Left hindlimb (tissue), 1 donor: ENCODE measurements at places on chromosomes 5 and 9.
A peak's percentile ranks its signal among the peaks of the same experiment; 100 is the strongest.

DNA sequence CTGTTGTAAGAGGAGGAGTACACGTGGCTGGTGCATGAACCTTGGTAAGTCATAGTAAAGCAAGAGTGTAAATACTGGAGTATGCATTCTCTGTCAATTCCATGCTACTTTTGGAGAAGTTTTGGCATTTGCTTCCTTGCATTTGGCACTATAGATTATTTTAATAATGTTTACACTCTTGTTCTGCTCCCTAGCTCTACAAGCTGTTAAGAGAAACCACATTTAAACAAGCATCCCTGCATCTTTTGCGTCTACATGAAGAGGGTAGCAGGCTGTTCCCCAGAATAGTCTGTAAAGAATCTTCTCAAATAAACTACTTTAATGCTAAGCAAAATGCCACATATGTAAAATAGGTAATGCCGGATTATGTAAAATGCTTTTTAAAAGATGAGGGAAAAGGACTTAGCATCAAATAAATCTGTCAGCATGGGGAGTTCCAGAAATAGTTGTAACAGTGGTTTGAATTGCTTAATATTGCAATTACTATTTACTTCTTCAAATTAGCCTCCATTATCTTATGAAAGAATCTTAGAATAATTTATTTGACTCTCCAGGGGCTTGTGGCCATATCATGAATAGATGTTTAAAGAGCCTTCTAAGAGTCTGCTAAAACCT is 2127.3 kb upstream of the WWC1 start:
- no peak for DNase-seq

DNA sequence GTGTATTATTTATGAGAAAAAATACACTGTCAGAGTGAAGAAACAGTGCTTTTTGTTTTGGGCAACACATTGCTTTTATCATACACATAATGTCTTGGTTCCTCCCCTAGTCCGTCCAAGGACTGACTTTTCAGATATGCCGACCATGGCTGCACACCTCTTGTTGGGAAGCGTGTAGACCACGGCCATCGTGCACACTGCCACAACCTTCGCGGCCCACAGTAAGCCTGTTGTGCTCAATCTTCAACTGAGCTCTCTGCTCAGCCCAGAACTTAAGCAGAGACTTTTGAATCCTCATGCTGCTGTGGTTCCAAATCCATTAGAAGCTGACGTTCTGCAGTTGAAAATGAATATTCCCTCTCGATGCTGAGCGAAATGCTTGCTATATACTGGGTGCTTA is 157.6 kb upstream of the IRX2 start:
- no peak for DNase-seq

DNA sequence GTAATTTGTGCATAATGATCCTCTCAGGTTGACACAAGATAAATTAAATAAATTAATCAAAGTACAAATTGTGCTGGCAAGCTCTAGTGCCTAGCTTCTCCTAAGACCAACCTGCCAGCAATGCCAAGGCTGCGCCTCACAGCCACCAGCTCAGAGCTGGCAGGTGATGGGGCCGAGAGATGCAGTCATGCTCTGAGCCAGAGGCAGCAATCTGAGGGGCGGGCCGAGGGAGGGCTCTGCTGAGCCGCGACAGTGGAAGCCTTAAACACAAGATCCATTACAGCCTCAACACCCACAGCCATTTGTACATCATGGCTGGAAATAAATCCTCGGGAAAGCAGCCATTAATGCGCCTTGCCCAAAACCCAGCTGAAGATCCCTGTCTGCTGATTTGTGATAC is 20.3 kb downstream of the MED27 start:
- no peak for DNase-seq

GRCh38 chr9:137095664-137096517 is 9.1 kb downstream of the MAN1B1 start:
- no peak for DNase-seq

- peak; percentile 43 for DNase-seq
These were observed 112.3 kb downstream of the MARCHF3 start for GRCh38 chr5:126917918-126918614.

DNA sequence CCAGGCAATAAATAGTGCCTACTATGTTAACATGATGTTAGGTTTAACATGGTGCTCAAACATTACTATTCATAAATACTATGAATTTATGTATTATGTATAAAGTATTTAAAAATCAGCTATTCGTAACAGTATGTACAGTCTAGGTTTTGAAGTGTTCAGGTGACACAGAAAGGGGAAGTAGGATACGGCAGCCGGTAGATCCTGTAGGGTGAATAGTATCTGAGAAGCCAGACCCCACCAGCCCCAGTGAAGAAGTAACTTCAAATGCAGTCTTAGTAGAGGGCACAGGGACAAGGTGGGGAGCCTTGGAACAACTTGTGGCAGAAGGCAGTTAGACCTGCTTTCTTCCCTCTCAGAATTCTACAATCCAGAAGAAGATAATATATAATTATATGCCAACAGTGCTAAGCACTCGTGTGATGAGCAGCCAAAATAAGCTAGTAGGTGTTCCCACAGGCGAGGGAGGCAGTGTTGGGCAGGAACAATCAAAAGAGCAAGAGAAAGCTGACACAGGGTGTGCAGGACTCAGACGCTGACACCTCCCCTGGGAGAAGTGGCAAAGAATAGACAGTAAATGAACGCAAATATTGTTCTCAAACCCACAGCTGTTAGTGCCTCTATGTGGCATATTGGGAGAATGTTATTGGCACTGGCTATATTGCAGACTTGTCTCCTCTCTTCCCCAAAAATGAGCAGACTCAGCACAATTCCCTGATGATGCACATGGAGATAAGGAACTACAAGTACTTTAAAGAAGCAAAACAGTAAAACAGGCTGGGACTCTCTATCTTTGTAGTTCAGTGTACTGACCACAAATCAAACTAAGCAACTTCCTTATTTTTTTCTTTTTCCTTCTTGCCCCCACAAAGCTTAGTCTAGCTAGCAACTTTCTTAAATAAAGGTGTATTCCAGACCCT is 4.6 kb downstream of the ZNF367 start:
- no peak for DNase-seq

GRCh38 chr9:87319656-87320055 is 178.0 kb upstream of the DAPK1 start:
- DNase-seq = no peak

- DNase-seq = no peak
These were observed 40.9 kb downstream of the TRIO start for GRCh38 chr5:14184082-14184481.

DNA sequence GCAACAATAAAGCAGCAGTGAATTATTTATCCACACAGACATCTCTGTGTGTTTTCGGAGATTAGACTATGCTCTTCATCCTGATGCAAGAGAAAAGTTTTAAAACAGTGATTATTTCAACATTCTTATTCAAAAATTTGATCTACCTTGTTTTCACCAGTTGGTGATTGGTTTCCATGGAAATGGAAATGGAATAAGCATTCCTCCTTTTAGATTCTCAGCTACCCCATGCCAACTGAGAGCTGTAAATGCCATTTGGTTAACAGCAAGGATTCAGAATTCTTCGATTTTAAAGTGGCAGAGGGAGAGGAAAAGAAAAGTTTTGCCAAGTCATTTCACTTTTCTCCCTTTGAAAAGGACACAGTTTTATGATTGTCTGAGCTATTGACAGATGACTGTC is 154.7 kb downstream of the PCSK5 start:
- no peak for DNase-seq

GRCh38 chr5:54678737-54679136 is 161.2 kb downstream of the SNX18 start:
- DNase-seq = no peak

DNA sequence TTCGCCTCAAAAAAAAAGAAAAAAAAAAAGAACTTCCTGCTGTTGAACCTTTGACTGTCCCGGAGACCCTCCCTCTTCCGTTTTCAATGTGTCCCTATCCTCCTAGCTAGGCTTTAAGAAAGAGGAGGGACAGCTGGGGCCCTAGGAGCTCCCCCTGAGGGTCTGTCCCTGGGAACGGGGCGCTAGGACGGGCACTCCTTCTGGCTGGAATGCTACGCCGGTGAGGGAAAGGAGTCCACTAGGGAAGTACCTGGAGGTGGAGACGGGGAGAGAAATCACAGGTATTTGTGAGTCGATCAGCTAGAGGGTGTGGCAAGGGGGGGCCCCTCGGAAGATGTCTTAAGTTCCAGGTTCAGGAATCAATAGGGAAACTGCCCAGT is 4.6 kb downstream of the SIT1 start:
- peak; percentile 75 for DNase-seq

GRCh38 chr9:136700959-136701667 is 11.3 kb upstream of the DIPK1B start:
- DNase-seq = no peak

DNA sequence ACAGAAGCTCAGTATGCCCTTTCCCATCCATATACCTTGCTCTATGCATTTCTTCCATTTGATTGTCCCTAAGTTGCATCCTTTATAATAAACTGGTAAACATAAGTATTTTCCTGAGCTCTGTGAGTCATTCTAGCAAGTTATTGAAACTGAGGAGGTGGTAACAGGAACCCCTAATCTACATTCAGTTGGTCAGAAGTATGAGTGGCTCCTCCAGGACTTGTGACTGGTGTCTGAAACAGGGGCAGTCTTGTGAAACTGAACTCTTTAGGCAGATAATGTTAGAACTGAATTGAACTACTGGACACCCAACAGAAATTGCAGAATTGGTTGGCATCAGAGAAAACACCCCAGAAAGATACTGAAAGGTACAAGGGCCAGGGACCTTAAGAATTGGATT is 133.1 kb upstream of the POU5F2 start:
- DNase-seq = no peak

DNA sequence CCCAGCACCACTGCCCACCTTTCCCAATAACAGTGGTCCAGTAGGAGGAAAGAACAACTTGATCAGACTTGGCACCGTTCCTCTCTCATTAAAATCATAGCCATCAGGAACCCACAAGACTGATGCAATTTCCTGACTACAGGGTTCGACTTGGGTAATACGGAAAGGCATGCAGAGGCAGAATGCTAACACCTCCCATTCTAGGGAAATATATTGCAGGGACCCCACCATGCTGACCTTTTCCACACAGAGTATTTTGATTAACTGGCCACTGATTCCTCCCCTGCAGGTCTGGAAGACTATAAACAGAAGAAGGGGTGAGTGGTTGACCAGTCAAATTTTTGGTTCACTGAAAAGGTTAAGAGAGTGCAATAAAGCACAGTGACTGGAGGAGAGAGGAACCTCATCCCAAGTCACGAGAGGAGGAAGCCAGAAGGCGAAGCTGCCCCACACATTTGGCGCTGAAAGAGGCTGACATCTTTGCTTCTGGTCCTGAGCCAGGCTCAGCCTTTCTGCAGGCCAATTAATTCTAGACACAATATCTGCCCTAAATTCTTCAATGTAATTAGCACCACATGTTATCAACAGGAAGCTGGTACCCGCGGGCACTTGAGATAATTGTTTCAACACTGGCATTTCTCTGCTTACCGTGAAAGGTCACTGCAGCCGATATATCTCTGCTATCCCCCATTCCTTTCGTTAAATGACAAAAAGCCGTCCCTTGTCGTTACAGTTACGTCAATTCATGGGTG is 64.7 kb upstream of the SPOCK1 start:
- no peak for DNase-seq

DNA sequence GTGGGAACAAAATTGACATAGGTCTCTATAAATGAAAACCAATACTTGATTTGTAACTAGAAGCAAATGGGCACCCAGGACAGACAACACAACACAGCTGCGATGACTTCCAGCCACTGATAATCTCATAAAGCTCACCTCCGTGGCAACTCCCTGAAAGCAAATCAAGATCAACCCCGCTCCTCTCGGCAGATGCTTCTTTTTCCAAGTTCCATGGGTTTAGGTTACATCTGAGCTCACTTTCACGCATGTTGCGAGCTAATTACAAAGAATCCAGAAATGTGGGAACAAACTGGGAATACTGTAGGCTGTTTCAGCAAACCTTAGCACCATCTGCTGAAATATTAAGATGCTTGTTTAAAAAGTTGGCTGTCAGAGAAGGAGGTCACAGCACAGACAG is 153.9 kb downstream of the ELAVL2 start:
- DNase-seq = no peak

DNA sequence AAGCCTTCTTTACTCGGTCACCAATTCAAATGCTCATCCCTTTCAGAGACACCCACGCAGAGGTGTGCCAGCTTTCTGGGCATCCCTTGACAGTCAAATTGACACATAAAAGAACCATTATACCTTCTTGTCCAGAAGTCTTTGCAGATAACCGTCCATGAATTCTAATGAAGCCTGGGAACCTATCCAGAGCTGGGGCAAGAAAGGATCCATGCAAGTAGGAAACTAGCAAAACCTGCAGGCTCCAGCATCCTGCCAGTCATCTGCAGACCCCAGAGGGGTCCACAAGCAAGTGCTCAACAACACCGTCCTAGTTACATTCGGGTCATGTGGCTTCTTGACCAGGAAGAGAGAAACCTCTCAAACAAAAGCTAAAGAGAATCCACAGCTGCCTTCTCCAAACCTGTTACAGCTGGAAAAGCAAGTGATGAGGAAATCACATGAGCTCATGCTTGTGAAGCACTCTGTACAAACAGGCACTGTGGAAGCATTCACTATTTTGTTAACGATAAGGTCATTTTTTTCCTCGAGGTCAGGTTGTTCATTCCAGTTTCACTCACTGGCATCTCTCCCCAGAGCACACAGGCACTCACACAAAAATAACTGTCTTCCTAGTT is 80.2 kb upstream of the DMRT1 start:
- no peak for DNase-seq

DNA sequence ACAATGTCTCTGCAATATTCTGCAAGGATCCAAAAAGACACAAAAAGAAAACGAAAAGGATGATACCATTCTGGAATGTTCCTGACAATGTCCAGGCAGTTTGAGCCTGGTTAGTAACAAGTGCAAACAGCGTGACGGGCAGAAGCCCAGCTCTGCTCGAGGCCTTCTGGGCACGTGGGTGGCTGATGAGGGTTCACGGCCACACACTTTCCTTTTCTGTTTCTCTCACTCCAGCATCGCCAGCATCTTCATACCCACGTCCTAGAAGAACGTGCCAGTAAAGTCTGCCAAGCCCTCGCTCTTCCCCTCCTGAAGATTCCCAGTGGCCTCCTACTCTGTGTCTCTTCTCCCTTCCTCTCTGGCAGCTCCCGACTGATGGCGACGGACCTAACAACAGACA is 36.7 kb downstream of the COL23A1 start:
- no peak for DNase-seq
